ENCODE measurements at places on chromosomes 4 and X.

DNA sequence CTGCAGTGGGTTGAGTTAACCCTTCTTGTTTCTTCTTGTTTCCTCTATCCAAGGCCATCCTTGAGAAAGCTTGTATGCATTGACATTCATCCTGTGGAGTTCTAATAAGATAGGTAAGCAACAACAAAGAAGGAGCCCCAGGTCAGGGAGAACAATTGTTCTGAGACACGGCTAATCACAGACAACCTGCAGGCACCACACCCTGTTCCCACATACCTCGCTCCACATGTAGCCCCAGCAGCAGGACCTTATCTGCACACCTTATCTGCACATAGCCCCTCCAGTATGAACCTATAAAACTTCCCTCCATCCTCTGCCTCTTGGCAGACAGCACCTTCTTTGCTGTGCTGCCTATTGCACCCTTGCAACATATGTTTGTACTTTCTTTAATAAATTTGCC is 129.1 kb downstream of the MSL3 start:
- DNase-seq: no peak

DNA sequence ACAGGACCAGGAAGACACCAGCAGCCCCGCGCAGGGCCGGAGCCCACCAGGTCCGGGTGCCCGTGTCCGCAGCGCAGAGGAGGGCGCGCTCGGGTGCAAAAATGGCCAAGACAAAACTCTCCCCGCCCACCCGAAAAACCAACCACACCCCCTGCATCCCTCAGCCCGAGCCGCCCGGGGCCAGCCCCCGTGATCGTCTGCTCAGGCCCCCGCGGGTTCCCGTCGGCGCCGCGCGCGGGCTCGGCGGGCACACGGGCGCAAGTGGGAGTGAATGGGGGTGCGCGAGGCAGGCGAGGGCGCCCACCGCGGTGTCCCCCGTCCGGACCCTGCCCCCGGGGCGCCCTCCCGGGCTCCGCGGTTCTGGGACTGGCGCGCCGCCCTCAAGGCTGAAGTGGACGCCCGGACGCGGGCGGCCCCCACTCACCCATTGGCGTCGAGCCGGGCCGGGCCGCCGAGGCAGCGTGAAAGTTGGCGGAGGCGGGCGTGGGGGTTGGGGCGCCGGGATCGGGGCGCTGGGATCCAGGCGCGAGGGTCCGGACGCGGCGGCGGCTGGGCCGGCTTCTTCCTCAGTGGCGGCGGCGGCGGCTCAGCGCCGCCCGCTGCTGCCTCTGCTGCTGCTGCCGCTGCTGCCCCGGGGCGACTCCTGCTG is 393 bp downstream of the SH3KBP1 start:
- DNase-seq: peak; percentile 5

GRCh38 chr4:5678977-5679376 is 29.4 kb downstream of the EVC2 start:
- no peak for DNase-seq

- no peak for DNase-seq
Observed at GRCh38 chr4:3384391-3384770, 57.4 kb upstream of the HGFAC start.

GRCh38 chrX:11478026-11478425 is 184.8 kb downstream of the AMELX start:
- no peak for DNase-seq

GRCh38 chr4:128859887-128860677 is 50.6 kb downstream of the JADE1 start:
- no peak for DNase-seq

DNA sequence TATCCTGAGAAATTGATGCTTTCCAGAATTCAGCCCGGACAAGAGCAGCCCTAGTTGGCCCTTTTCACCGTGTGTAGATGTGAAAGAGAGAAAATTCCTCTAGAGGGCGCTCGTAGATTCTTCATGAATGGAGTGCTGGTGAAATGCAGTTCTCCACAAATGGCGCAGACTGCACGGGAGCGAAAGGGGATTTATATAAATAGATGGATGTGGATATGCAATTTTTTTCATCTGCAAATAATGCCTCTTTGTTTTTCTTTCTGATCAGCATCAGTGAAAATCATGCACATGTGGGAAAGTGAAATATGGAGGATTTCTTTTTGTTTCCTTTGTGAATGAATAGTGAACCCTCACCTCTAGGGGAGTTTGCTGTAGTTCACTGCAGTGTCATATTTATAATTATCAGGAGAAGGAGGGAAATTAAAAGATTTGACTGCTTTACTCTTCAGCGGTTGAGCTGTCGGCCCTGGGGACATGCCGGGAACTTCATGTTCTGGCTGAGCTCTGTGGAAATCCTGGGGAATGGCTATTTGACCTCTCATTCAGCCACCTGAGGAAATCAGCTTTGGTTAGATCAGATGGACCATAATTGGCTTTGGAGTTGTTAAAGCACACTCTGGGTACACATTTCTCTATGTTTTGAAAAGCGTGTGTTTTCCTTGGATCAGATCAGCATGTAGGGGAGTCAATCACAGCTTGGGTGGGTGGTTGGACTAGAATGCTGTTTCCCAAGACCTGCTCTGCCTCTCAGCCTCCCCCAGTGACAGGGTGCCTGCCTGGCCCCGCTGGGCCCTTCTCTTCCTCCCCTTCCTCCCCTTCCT is 115.0 kb upstream of the SHISA3 start:
- DNase-seq: no peak

DNA sequence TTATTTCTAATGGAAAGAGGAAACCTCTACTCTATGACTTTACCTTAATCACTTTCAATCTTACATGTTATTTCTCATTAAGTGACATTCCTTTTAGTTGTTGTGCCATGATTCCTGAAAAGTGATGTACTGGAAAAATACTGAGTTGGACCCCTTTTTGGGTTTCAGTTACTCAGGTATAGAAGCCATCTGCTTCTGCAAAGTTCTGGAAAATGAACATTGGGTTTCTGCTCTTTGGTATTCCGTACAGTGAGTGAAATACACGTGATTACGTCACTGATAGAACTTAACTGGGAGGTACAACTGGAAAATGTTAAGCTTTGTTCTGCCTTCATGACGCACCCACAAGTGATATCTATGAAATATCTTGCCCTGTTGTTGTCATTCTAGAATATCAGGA is 114.7 kb downstream of the MID1 start:
- no peak for DNase-seq
